Stimulated activated CD8-positive, alpha-beta memory T cell treated with anti-CD3 and anti-CD28 coated beads, Interleukin-4, amount 100 ng/mL, for 1 hour (primary cell): ENCODE measurements at places on chromosomes 5 and 9.

DNA sequence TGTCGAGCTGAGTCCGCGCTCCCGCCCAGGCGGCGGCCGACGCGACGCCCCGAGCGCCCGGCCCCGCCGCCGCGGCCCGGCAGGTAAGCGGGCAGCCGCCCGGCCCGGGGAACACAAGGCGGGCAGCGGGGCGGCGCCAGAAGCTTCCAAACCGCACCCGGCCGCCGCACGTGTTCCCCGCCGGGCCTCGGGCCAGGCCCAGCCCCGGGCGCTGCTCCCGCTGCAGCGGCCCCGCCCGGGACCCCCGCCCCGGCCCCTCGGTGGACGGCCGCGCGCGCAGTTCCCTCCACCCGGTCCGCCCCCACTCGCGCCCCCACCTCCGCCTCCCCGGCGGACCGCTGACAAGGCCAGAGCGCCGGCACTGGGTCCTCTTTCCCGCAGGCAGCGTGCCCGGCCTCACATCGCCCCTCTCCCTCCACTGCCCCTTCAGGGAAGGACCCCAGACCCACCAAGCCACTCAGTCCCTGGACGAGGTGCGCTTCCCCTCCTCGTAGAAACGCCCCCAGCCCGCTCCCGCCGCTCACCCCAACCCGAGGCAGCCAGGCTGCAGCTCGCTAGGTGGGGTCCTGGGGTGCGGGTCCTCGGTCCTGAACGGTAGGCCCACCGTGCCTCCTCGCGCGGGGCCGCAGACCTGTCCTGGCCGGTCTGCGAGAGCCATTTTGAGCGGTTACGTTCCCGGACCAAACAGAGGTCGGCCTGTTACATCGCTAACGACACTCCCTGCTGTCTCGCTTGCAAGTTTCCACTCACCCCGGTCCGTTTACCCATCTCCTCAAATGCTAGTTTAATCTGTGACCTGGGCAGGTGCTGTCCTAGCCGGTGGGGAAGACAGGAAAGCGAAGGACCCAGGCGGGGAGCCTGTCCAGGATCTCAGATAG lies 475 bp downstream of the WDR5 start:
- no peak for DNase-seq

DNA sequence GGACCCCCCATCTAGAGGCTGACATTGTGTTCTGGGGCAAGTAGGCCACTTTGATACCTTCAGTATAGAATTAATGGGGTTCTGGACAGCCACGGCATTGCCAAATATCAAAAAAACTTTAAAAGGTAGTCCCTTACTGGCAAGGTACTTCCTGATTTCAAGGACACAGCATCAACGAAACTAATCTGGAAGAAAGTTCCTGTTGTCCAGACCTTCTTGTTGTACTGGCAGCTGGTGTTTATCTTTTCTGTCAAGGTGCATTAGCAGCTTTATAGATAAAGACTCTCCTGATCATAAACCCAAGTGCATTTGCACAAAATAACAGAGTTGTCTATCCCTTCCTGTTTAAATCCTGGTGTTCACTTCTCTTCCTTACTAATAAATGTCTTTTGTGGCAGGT lies 23.7 kb upstream of the GOLGA1 start:
- DNase-seq: no peak

GRCh38 chr9:133278161-133279114 lies 3.4 kb upstream of the ABO start:
- DNase-seq: no peak

DNA sequence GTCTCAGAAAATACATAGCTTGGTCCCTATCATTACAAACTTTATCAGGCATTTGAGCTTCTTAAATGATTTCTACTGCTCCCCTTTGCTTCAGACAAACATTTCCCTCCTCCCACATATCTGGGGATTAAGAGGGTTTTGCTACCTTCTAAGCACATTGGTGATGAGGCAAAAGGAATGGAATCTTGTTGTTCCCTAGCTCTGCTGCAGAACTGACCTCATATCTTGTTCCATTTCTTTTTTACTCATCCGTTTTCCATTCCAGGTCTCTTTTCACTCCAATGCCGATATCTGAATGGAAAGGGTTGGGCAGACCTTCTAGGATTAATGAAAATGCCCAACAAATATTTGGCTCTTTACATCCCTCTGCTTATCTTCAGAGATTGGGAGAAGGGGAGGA lies 444.6 kb downstream of the ZNF608 start:
- no peak for DNase-seq

DNA sequence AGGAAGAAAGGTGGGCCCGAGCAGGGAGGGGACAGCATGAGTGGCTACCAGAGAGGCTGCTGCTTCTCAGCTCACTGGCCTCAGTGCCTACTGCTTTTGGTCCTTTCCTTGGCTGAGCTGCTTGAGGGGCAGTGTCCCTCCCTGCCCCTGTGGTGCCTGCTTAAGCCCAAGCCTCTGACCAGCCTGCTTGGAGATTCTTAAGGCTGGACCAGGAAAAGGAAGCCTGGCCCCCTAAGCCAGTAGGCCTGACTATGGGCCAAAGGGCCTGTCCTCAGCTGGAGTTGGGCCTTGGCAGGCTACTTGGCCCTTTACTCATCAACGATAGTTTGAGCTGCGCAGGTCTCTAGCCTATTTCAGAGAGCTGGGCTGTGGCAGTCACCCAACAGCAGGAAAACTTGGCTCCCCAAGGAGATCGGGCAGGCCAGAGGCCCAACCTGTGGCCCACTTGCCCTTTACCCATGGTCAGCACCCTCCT lies 24.9 kb downstream of the TCF7 start:
- DNase-seq: no peak

GRCh38 chr9:1050125-1050895 lies at the start of gene DMRT2:
TSS of gene DMRT2 (plus strand) at chr9:1050357. CDS start at chr9:1051614, 1,257 bp downstream.
- no peak for DNase-seq

DNA sequence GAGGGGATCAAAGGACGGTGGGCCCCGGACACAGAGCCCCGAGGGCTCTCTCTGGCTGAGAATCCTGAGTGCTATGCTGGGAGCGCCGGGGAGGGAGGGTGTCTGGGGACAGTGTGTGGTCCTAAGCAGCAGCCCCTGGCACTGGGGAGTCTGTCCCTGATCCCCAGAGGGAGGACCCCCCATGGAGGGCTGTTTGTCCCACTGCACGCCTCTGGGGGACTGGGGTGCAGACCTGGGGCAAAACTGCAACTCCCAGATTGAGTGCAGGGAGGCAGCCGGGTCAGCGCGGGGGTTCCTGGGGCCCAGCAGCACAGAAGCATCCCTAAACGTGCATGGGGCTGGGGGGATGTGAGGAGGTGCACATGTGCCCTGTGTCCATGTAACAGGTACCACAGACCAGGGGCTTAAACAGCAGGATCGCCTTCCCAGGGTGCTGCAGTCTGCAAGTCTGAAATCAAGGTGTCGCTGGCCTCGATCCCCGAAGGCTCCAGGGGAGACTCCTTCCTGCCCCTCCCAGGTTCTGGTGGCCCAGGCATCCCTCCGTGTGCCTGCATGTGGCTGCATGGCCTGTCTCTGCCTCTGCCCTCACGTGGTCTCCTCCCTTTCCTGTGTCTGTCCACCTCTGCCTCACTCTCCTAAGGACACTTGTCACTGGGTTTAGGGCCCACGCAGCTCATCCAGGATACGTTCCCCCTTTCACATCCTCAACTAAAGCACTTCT lies 35.9 kb upstream of the IRX4 start:
- DNase-seq: no peak

GRCh38 chr5:7250004-7250403 lies 145.9 kb upstream of the ADCY2 start:
- no peak for DNase-seq

- DNase-seq: no peak
Measured at GRCh38 chr9:120845255-120845654, 2.5 kb upstream of the PSMD5 start.
